NCI-H460 (cell line): ENCODE measurements at places on chromosomes 6 and 20. TPM values are rescaled to one million over a fixed set of nuclear protein-coding genes. Genes with fewer than 3 reads are reported as not detected.

DNA sequence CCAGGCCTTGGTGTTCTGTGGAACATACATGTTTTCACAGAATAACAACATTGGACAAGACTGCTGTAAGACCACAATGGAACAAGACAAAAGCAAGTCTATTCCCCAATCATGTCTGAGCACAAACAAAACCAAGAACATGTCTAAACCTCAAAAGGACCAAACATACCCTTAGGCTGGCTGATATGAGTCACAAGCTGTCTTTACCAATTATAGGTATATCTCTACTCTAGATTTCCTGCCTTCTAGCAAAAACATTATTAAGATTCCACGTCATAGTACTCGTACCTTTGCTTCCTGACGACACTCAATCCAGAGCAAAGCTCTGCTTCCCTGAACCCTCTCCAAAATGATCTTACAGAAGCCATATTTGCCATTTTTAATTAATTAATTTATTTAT lies 15.4 kb upstream of the L3MBTL1 start:
- DNase-seq, result no peak

- no peak for DNase-seq
Measured at GRCh38 chr20:17612287-17612991, 42.6 kb downstream of the DSTN start.

DNA sequence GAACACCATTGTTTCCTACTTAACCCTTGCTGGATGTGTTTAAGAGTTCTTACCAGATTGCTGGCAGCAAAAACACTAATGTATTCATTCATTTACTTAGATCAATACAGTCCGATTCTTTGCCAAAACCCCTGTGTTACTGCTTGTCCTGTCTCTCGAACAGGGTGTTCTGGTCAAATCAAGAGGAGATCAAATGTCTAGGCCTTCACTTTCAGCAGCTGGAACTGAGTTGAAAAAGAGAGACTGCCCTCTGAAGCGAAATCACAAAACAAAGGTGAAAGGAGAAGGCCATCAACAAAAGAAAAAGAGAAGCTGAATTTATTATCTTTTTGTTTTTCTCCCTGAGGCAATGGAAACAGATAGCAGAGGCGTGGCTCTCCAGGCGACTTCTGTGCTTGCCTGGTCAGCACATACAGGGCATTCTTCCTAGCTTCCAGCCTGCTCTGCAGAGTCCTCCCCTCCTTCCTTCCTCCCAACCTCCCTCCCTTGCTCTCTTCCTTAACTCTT lies 44.1 kb upstream of the GCM1 start:
- no peak for DNase-seq

TRIM40 gene
- total RNA-seq, result not detected in 2 replicates

RSPH9 gene
- 0.42 and 0.61 TPM in 2 replicates for total RNA-seq

ZNF831 gene
- 0.37 and 0.40 TPM in 2 replicates for total RNA-seq

DNA sequence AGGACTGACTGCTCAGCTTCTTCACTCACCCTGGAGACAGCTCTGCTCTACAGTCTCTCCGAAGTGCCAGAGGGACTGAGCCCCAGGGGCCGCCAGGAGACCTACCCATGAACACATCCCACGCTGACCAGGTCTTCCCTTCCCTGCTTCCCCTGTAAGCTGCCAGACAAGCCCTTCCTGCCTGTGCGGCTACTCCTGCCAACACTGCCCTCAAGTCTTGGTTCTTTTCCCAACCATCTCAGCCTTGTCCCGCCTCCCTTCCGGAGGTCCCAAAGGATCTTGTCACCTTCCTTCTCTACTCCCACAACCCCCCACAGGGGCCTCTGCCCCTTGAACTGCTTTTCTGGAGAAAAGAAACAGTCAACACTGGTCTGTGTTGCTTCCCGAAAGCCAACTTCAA lies 15.0 kb downstream of the CPNE5 start:
- DNase-seq, result no peak

- no peak for DNase-seq
Measured at GRCh38 chr20:54173653-54174456, at the start of gene CYP24A1. TSS of gene CYP24A1 (minus strand) at chr20:54173986. CDS start at chr20:54173579, 407 bp downstream.

SPAG4 gene
- 21.2 and 30.7 TPM in 2 replicates for total RNA-seq

GLP1R gene
- total RNA-seq, result not detected in 2 replicates

DEFB118 gene
- not detected in 2 replicates for total RNA-seq

TGIF2 gene
- total RNA-seq, result 8.6 and 9.2 TPM in 2 replicates

DNA sequence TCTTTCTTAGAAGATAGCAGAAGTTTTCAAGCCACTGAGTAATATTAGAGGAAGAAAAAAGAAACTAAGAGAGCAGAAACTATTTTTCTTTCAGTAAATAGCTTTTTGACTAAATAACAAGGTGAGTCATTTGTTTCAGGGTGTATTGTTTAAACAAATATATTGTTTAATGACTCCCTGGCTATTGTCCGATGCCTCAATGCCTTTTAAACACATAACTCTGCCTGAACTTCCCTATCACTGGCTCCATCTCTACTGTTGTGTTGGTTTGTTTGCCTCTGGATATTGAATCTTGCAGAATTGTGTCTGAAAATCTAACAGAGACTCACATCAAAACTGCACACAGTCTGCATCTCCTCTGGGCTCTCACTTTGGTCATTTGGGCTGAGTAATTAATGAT lies 19.6 kb upstream of the CLIC5 start:
- DNase-seq, result no peak

FLRT3 gene
- total RNA-seq, result 0.69 and 2.5 TPM in 2 replicates

- no peak for DNase-seq
Measured at GRCh38 chr6:41704028-41704427, 31.4 kb downstream of the TFEB start.

TSPO2 gene
- total RNA-seq, result not detected in 2 replicates

DNA sequence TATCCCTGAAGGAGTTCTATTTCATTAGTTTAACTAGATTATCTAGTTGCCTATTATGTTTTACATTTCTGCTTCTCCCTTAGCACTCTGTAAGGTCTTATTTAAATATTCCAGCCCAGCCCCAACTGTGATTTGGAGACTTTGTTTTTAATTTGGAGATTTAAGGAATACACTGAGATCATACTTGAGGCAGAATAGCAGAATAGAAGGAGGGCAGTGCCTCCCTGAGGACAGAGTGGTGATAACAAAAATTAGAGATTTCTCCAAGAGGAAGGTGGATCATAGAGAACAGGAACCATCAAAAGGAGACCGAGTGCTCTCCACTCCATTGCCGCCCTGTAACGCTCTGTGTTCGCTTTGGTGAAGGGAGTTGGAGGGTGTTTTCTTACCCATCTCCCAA lies 14.8 kb upstream of the CD164 start:
- DNase-seq, result no peak

- no peak for DNase-seq
Measured at GRCh38 chr20:61619751-61620150, 367.7 kb downstream of the CDH4 start.

DNA sequence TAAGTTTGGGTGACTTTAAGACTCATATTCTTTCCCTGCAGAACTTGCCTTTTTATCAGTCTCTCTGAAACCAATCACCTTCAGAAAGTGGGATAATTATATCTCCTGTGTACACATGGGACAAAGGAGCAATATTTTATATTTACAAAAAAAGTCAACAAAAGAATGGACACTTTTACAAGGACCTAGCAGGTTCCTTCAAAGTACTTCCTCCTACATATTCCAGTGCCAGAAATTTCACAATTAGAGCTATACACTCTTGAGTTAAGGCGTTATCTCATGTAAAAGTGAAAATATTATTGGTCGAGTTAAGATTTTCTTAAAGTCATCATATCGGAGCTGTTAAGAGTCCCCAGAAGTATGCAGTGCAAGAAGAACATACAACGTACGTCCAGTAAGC lies 98.9 kb upstream of the MAFB start:
- DNase-seq, result no peak

DNA sequence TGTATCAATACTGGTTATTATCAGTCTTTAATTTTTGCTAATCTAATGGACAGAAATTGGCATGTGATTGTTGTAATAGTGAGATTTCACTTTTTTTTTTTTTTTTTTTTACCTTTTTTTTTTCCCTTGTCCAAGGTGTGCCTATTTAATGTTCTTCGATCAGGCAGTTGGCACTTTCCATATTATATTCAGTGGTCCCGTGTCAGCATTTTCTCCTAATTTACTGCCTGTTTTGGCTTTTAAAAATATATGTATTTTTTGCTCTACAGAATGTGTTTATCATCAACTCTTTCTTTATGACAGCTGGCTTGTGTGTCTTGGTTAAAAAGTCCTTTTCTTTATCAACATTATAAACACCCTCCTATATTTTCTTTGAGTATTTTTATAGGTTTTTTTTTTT lies 39.4 kb downstream of the CDYL start:
- DNase-seq, result no peak

DNA sequence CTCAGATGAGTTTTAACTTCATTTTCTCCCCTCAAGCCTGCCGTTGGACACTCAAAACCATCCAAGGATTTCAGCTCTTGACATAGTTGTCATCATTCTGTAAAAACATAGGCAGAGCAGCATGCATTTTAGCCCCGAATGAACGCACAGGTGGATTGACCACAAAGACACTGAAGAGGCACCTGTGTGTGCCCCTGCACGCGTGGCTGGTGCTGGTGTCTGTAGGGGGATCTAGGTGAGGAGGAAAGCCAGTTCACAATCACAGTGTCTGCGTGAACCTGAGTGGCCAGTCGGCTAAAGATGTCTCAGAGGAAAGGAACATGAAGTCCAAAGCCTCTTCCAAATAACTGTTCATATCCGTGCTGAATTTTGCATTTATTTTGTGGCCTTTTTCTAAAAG lies 309.2 kb downstream of the QKI start:
- DNase-seq, result no peak

GRCh38 chr6:149342525-149342924 lies 25.0 kb downstream of the TAB2 start:
- DNase-seq, result no peak

DNA sequence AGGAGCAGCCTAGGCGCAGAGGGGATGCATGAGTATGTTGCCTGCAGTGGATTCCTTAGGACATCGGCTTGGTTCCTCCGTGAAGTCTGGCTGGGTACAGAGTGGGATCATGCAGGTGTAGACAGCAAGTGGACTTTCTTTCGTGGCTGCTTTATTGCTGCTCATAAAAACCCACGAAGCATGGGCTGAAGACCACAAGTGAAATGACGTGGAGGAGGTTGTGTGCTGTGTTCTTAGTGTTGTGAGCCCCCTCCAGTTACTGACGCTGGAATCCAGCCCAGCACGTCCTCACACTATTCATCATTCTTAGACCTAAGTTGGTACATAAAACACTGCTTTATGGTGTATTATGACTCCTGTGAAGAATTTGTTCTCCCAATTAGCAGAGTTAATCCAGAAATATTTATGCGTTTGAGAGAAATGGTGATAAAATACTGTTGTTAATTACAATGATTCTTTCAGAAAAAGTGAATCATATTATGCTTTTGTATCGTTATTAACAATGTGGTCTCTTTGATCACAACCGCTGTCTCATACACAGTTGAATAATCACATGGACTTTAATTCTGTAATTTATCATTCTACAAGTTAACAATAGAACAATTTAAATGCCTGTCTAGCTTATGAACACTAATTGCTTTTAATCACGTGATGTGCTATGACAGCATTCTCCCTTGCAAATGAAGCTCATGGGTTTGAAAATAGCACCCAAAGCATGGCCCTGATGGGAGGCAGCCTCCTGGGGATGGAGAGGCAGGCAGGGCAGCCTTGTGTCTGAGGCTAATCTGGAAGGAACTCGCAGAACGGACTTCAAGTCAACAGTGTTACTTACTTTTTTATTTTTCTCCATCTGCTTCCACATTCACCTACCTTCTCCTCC lies 233.9 kb upstream of the SYNDIG1 start:
- no peak for DNase-seq

DNA sequence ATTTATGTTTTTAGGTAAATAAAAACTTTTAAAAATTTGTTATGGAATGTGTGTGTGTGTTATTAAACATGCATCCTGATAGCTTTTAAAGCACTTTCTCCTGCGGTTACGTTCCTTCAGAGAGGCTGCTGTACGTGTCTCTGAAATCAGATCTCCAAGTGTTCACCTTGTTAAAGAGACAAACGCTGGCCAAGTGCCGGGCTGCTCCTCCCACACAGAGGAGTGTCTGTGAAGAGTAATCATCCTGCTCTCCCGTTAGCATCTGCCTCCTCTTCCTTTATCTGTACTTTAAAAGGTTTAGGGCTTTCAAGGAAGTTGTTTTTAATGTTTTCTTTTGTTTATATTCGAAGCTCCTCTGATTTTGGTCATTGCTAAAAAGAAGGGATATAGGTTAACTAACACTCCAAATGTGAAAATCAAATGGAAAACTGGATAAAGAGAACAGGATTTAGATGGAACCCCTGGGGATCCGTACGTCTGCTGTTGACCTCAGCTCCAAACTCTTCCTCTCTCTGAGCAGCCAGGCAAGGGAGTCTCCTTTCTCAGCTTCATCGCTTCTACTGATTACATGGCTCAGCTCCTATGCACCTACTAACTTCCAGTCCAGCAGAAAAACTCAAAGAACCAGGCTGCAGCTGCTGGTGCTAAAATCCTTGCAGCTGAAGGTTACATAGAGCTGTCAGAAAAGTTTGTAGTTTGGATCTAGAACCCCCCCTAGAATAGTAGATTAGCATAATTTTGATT lies 20.0 kb downstream of the IRF4 start:
- no peak for DNase-seq

GRCh38 chr20:14757728-14758127 lies 420.3 kb upstream of the FLRT3 start:
- DNase-seq, result no peak

DNA sequence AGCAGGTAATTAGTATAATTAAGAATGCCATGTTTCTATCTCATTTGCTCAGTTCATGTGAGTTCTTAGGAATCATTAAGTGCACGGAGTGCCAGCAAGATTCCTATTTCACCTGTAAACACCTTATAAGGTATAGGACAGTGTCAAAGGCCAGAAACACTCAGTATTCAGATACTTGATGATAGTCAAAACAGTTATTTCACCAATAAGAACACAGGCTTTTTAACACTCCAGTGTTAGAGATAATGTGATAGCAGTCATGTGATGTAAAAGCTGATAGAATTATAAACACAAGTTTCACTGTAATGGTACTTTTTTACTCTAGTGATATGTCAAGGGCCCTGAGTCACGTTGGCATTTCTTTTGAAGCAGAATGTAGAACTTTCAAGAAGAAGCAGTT lies at the start of gene GPRC6A:
TSS of gene GPRC6A (minus strand) at position 101 of the 400 bp plus-strand sequence. CDS start at position 31, 70 bp downstream.
- no peak for DNase-seq

EYS gene
- not detected in 2 replicates for total RNA-seq

PLTP gene
- 116 and 122 TPM in 2 replicates for total RNA-seq

ARFGEF3 gene
- total RNA-seq, result 0.62 and 0.78 TPM in 2 replicates

GRCh38 chr6:100968949-100969348 lies 87.8 kb upstream of the ASCC3 start:
- DNase-seq, result no peak

LINC00237 gene
- total RNA-seq, result not detected in 2 replicates

DNA sequence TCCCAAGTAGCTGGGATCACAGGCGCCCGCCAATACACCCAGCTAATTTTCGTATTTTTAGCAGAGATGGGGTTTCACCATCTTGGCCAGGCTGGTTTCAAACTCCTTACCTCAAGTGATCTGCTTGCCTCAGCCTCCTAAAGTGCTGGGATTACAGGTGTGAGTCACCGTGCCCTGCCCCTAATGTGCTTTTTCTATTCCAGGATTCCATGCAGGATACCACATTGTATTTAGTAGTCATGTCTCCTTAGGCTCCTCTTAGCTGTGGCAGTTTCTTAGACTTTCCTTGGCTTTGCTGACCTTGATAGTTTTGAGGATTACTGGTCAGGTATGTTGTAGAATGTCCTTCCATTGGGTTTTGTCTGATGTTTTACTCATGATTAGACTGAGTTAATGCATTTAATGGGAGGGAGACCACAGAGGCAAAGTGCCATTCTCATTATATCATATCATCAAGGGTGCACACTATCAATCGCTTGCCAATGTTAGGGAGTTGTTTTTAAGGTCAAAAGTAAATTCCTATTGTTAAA lies 39.6 kb upstream of the TNFAIP3 start:
- no peak for DNase-seq

GRCh38 chr20:20293691-20294385 lies 74.1 kb upstream of the INSM1 start:
- DNase-seq, result no peak

HIVEP1 gene
- total RNA-seq, result 8.5 and 9.1 TPM in 2 replicates
